Stimulated activated CD8-positive, alpha-beta memory T cell treated with anti-CD3 and anti-CD28 coated beads, Interleukin-12 subunit alpha, Interleukin-12 subunit beta, amount 100 ng/mL, for 1 hour (primary cell): ENCODE measurements at places on chromosomes 2 and 18.

- DNase-seq: no peak
Observed at GRCh38 chr2:115833196-115833595, 1390.8 kb downstream of the DPP10 start.

GRCh38 chr2:74735564-74735963 is 81.5 kb downstream of the SEMA4F start:
- DNase-seq: no peak

- no peak for DNase-seq
Observed at GRCh38 chr2:37809525-37809924, 115.6 kb upstream of the RMDN2 start.

DNA sequence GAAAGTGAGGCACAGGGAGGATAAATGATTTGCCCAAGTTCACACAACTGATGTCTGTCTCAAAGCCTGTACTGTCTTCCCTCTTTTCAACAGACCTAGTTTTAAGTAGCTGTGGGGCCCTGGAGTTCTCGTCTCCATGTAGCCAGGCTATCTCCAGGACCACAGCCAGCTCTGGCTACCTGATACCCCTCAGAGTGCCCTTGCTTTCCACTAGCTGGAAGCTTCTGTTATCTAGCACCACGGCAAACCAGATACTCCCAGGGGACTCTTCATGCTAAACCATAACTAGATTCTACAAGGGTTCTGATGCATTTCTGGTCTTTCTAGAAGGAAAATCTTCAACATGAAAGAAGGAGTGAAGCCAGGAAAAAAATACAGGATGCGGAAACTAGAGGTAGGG is 137.3 kb downstream of the GALNT14 start:
- DNase-seq: no peak

- no peak for DNase-seq
Observed at GRCh38 chr18:5461041-5461440, 82.8 kb downstream of the EPB41L3 start.

GRCh38 chr18:39344487-39344886 is 1778.9 kb upstream of the CELF4 start:
- no peak for DNase-seq

DNA sequence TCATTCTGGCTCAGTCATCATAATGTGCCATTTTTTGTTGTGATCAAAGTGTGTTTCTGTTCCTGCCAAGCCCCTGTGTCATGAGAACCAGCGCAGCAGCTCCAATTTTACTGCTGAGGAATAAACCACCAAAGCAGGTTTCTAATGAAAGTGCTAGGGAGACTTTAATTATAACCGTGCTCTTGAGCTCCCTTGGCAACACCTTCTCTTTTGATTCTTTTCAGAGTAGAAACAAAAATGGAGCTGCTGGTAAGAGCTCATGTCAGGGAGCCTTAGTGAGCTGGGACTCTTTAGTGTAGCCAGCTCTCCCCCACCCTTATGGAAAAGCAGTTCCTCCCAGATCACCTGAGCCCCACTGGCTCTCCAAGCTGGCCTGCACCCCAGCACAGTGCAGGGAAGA is 74.3 kb downstream of the LYPD1 start:
- DNase-seq: no peak

- DNase-seq: no peak
Observed at GRCh38 chr18:46437061-46437460, 220.0 kb downstream of the LOXHD1 start.

DNA sequence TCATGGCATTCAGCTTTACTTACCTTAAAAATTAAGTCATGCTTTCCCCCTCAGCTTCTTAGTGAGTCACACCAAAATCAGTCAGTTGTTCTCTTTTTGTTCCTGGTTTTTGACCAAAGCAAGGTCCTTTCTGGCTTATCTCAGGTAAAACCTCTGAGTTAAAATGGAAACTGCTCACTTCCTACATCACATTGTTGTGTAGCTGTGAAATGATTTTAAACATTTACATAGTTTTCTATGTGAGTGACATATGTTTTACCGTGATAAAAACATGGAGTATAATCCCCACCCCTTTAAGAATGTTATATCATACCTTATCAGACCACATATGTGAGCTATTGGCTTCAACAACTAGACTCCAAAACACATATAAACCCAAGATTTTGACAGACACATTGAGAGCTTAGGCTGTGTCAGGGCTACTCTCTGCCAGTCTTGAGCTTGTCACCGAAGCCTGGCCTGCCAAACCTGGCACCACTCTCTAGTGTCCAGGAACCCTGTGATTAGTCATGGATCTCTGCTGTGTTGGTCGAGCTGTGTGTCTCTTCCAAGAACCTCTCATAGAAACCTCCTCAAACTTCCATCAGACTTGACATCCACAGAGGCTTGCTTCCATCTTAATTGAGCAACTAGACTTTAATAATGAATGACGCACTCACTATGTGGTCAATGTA is 294.5 kb upstream of the FBXO11 start:
- DNase-seq: no peak

GRCh38 chr2:100535855-100536254 is 26.9 kb upstream of the PDCL3 start:
- no peak for DNase-seq
